Activated CD4-positive, alpha-beta T cell treated with anti-CD3 and anti-CD28 coated beads, Interleukin-2, amount 10 ng/mL, durations not matched to agents 24 days and 14 days (primary cell): ENCODE measurements at places on chromosomes 6 and 20. TPM values are rescaled to one million over a fixed set of nuclear protein-coding genes. Genes with fewer than 3 reads are reported as not detected.
A peak's percentile ranks its signal among the peaks of the same experiment; 100 is the strongest.

DNA sequence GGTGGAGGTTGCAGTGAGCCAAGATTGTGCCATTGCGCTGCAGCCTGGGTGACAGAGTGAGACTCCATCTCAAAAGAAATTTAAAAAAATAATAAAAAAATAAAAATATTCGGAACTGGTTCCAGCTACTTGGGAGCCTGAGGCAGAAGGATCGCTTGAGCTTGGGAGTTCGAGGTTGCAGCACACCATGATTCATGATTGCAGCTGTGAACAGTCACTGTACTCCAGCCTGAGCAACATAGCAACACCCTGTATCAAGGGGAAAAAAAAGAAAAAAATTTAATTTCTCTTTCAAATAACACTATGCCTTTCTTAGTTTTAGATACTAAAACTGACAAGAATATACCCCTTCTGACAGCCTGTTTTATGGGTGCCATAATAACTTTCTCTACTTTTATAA lies 10.5 kb downstream of the KDM1B start:
- peaks cover 7% of the 10 kb centered on the region for H3K4me1 ChIP-seq
- no peak overlapping the region for H3K4me3 ChIP-seq
- peaks cover 33% of the 10 kb centered on the region for H3K36me3 ChIP-seq
- H3K27me3 ChIP-seq, result no peaks in the 10 kb centered on the region
- H3K27ac ChIP-seq, result no peak overlapping the region

CD93 gene
- 1.5 and 1.7 TPM in 2 replicates for total RNA-seq

LRRN4 gene
- not detected in 2 replicates for total RNA-seq

GRCh38 chr6:158464483-158464882 lies 95.4 kb upstream of the TMEM181 start:
- peaks cover 4% of the 10 kb centered on the region for H3K4me1 ChIP-seq
- H3K27ac ChIP-seq, result no peak overlapping the region
- peaks cover 11% of the 10 kb centered on the region for H3K36me3 ChIP-seq
- no peak overlapping the region for H3K4me3 ChIP-seq
- H3K27me3 ChIP-seq, result no peaks in the 10 kb centered on the region

DNA sequence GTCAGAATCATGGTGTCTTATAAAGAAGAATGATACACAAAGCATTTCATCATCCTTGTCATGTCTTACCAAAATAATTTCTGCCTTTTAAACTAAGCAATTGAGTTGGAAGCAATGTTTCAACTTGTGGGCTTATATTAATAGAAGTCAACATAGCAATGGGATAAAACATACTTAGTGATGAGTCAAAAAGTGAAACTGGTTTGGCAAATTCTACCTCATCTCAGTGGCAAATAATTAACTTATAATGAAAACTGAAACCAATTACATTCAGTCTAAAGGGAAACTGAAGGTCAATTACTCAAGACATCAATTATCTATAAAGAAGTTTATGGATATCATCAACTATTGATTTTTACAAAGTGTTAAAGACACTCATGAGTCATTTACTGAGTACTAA lies 463.8 kb downstream of the BMP2 start:
- no peak for DNase-seq
- H3K36me3 ChIP-seq, result no peaks in the 10 kb centered on the region
- H3K27ac ChIP-seq, result no peak overlapping the region
- no peaks in the 10 kb centered on the region for H3K4me1 ChIP-seq
- no peak overlapping the region for H3K4me3 ChIP-seq

- DNase-seq, result no peak
- peaks cover 11% of the 10 kb centered on the region for H3K4me1 ChIP-seq
- H3K36me3 ChIP-seq, result peaks cover 37% of the 10 kb centered on the region
Measured at GRCh38 chr20:49633023-49633422, 65.1 kb upstream of the PTGIS start.

DNA sequence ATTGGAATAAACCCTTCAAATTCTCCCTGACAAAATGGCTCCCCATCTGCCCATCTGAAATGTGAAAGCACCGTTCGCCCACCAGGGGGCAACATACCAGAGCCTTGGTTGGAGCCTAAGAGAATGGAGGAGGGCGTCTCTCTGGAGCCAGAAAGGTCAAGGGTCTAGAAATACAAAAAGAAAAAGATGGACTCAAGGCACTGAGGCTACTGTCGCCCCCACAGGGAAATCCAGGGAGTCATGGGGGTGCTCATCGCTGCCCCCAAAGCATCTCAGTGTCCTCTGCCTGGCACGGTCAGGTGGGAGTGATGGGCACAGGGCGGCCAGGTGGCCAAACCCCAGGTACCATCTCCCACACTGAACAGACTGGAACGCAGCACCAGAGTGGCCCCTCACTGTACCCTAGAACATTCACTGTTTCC lies 136.3 kb downstream of the ZMYND8 start:
- no peak overlapping the region for H3K4me3 ChIP-seq
- DNase-seq, result peak; percentile 80
- no peaks in the 10 kb centered on the region for H3K27me3 ChIP-seq
- H3K4me1 ChIP-seq, result peaks cover 7% of the 10 kb centered on the region
- H3K27ac ChIP-seq, result no peak overlapping the region
- H3K36me3 ChIP-seq, result peaks cover 65% of the 10 kb centered on the region

GRCh38 chr6:34890533-34890925 lies 1.5 kb downstream of the ANKS1A start:
- H3K27me3 ChIP-seq, result peaks cover 12% of the 10 kb centered on the region
- H3K27ac ChIP-seq, result no peak overlapping the region
- H3K36me3 ChIP-seq, result peaks cover 5% of the 10 kb centered on the region
- no peak for DNase-seq
- peak overlapping the region; percentile 100 for H3K4me3 ChIP-seq
- peaks cover 24% of the 10 kb centered on the region for H3K4me1 ChIP-seq

PSMB8 gene
- 342 and 353 TPM in 2 replicates for total RNA-seq

DNA sequence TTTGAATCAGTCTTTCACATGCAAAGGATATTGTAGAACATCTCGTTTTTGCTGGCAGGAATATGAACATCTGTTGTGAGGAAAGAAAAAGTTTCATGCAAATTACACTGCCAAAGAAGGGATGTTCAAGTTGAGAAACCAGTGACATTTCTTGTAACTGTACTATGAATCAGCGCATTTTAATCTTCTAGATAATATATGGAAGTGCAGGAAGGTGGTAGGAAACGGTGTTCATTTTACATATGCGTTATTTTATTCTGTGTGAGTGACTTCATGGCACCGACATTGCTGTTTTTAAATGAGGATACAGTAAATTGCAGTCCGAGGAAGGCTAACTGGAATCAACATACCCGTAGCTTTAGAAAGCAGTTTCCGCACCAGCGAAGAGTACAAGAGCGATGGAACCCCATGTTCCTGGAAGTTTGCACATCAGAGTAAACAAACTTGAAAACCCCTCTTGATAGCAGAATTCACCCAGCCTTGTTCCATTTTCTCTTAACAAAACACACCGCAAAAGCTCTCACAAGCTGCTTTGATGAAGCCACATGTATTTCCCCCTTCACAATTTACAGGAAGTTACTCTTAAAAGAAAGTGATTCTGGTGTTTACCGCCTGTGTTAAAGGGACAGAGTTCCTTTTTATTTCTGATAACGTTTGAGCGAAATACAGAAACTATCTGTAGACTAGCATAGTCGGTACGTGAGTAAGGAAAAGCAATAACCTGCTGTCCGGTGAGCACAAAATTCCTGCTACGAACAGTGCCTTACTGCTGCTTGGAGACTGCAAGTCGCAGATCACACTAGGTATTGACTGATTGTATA lies 11.5 kb downstream of the PRDM1 start:
- peak; percentile 92 for DNase-seq
- no peaks in the 10 kb centered on the region for H3K27me3 ChIP-seq
- H3K36me3 ChIP-seq, result peaks cover 72% of the 10 kb centered on the region
- H3K27ac ChIP-seq, result peak overlapping the region; percentile 97
- peaks cover 75% of the 10 kb centered on the region for H3K4me1 ChIP-seq

DNA sequence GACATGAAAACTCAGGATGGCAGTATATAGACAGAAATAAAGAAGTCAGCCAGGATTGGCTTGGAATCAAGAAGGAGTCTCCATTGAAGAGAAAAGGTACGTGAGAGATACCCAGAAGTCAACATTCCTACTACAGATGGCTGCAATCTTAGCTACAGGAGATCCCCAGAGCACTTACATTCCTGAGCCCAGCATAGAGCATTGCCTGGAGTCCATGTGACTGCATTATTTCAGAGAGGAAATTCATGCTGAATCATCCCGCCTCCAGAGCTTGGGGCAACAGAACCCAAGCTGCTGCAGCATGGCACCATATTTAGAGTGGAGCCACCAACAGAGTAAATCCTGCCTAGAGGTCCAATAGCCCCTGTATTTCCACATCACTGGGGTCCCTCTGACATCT lies 125.0 kb upstream of the GRIK2 start:
- no peak overlapping the region for H3K27ac ChIP-seq
- H3K36me3 ChIP-seq, result no peaks in the 10 kb centered on the region
- DNase-seq, result no peak
- H3K27me3 ChIP-seq, result no peaks in the 10 kb centered on the region
- peaks cover 3% of the 10 kb centered on the region for H3K4me1 ChIP-seq

DNA sequence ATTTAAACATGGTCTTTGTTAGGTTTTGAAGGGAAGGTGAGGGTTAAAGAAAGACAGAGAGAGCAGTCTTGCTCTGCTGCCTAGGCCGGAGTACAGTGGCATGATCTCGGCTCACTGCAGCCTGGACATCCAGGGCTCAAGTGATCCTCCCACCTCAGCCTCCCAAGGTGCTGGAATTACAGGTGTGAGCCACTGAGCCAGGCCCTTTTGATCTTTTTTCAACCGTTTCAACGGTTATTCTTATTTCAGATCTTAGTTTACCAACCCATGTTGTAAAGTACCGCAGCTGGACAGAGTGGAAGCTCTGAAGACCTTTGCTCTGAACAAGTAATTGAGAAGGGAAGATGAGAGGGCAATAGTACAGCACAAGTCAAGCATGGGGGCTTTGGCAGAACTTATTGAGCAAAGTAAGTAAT lies 1.2 kb upstream of the SRPK1 start:
- DNase-seq, result no peak
- no peaks in the 10 kb centered on the region for H3K27me3 ChIP-seq
- H3K36me3 ChIP-seq, result peaks cover 30% of the 10 kb centered on the region
- no peak overlapping the region for H3K27ac ChIP-seq
- peak overlapping the region; percentile 96 for H3K4me3 ChIP-seq
- H3K4me1 ChIP-seq, result peaks cover 40% of the 10 kb centered on the region

GPR63 gene
- total RNA-seq, result 2.2 and 2.7 TPM in 2 replicates

VNN1 gene
- not detected in 2 replicates for total RNA-seq

GRCh38 chr6:146027586-146028251 lies 1.1 kb upstream of the GRM1 start:
- no peak for DNase-seq
- H3K27ac ChIP-seq, result peak overlapping the region; percentile 18
- H3K27me3 ChIP-seq, result peaks cover 32% of the 10 kb centered on the region
